Stimulated activated CD8-positive, alpha-beta memory T cell treated with anti-CD3 and anti-CD28 coated beads, Interleukin-15, amount 100 ng/mL, for 1 hour (primary cell): ENCODE measurements at places on chromosomes 2 and 18.

- no peak for DNase-seq
Measured at GRCh38 chr18:74540652-74541421, 6.5 kb downstream of the CNDP1 start.

DNA sequence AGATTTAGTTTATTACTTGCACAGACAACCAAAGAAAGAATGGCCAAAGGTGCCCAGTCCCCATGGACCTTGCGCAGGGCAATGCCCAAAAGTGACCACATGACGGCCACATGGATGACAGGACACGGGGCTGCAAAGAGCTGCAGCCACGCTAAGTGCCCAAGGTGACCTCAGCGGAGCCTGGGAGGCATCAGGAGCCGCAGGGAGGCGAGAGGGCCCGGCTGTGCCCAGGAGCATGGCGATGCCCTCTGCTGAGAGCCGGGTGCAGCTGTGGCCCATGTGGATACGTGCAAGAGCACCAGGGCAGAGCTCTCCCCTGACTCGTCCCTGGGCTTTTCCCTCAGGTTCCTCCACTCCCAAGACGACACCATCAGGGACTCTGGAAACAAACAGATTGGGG is 14.7 kb downstream of the HES6 start:
- no peak for DNase-seq

DNA sequence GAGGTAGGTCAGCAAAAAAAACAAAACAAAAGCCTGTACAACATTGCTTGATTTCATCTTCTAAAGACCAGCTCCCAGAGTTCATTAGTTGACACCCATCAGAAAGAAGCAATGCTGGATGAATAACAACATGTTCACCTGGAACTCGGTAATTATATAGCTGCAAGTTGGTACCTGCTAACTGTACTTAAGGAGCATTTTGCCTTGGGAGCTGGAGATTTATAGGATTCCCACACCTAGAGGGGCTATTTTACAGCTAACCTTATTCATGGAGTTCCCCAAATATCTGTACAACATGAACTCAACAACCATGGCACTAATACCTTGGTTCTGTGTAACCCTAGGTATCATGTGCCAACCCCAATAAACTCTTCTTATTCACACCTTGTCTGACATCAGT is 281.1 kb upstream of the NCKAP5 start:
- no peak for DNase-seq

DNA sequence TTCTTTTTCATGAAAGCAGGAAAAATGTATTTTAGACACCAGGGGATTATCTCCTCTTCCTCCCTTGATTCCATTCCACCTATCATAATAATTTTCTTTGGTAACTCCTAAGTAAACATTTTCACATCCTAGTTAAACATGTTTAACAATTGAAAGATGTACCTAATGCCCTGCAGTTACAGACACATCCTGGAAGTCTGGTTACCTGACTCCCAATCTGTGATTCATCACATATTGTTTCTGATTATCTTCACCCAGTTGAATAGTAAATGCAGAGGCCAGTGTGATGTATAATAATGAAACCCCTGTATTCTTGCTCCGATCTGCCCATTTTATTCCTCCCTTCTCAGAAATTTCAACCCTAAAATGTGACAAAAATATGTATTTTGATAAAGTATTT is 1237.6 kb upstream of the LRRTM1 start:
- no peak for DNase-seq

DNA sequence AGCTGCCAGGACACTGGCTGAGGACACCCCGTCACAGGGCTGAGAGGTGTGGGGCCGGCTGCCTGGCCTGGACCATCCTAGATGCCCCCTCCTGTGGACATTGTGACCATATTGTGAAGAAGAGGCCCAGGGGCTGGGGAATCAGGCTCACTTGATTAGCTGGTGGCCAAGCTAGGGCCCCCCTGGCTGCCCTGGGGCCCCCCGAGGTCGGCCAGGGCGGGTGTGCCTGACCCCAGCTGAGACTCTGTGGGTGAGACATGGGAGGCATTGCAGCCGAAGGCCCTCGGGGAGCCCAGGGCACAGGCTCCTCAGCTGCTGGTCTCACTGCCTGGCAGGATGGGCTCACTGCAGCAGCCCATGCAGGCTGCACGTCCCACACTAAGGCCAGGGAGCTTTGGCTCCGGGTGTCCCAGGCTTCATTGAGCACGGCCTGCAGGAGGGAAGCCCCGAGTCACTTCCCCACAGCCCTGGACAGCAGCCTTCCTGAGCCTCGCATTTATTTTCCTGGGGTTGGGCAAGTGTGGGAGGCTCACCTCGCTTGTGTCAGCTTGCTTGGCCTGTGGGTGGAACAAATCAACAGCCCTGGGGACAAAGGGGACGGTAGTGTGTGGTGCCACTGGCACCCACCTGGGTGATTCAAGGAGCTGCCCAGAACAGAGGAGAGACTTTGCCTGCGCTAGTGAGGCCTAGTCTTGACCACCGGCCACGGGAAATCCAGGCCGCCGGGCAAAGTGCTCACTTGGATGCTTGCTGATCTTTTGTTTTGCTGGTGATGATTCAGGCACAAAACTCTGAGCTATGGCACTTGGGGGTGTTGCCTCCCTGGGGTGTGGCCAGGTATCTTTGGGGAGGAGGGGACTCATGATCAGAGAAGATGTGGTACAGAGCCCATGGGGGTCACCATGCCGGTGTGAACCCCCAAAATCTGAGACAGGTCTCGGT is 1.3 kb downstream of the GAL3ST2 start:
- no peak for DNase-seq

DNA sequence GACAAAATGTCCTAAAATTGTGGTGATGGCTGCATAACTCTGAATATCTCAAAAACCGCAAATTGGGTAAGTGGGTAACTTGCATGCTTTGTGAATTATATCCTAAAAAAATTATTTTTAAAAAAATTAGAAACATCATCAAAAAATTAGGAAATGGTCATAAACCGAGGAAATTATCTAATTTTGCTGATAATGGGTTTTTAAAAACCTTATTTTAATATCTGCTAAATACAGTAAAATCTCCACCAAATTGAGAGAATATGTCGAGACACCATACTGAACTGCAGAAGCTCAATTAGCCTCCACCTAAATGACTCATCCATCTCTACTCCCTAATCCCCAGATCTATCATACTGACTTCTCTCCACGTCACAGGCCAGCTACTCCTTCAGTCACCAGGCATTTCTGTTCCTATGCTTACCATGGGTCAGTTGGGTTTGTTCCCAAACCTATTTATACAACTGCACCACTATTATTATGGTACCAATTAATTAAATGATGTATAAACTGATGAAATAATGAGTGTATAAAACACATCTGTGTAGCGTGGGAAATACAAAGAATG is 36.1 kb downstream of the SPIRE1 start:
- DNase-seq = no peak

- no peak for DNase-seq
Measured at GRCh38 chr2:155115846-155116245, 417.4 kb downstream of the KCNJ3 start.

GRCh38 chr2:233865838-233866237 is 2.3 kb downstream of the MSL3B start:
- no peak for DNase-seq

DNA sequence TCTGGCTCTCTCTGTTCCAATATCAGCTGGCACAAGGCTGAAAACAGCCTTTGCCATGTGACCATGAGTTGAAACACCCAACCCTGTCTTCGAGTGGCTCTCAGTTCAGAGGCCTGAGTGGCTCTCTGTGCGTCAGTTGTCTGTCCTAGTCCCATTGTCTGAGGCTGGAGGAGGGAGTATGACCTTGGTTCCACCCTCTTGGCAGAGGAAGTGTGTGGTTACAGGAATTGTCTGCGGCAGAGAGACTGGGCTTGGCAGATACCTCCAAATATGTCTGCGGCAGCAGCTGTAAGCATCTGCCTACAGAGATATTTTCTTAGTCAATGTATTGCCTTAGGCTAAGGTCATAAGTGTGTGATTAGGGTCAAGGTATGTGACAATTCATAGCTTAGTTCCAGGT is 32.6 kb downstream of the CNGA3 start:
- DNase-seq = no peak

- no peak for DNase-seq
Measured at GRCh38 chr2:195730912-195731311, 73.9 kb downstream of the SLC39A10 start.

- DNase-seq = no peak
Measured at GRCh38 chr2:143482316-143482715, 353.1 kb downstream of the ARHGAP15 start.

GRCh38 chr2:218834685-218835084 is 3.1 kb upstream of the PRKAG3 start:
- DNase-seq = no peak

- no peak for DNase-seq
Measured at GRCh38 chr2:222439692-222440091, 15.3 kb downstream of the SGPP2 start.
